T-helper 9 cell (primary cell): ENCODE measurements at places on chromosomes 13 and 19.
A peak's percentile ranks its signal among the peaks of the same experiment; 100 is the strongest.

DNA sequence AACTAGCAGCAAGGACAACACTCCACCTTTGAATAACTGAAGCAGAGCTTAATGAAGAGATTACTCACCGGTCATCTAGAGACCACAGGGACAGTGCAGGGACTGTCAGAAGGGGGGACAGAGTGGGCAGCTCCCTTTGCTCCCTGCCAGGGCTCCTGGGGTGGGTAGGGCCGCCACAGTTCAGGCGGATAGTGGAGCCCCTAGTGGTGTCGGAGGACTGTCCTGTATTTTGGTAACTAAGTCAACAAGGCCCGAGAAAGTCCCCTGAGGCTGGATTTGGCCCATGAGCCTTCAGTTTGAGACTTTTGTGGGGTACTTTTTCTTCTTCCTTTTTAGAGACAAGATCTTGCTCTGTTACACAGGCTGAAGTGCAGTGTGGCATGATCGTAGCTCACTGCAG, 44.6 kb downstream of the GJA3 start:
- DNase-seq = no peak

DNA sequence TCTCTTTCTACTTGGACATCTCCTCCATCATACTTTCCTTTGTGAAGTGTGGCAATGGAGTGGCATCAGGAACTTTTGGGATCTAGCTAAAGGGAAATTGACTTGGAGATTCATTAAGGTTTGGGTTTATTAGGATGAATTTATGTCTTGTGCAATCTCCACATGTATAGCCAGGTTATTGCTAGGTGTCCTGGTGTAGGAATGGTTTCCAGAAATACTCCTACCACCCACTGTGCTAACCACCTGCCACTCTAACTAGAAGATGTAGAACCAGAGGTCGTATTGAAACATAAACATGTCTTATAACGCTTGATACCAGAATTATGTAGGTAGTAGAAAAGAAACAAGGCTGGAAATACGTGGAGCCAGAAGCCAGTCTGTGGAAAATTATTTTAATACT, 38.1 kb upstream of the MED4 start:
- DNase-seq = no peak

DNA sequence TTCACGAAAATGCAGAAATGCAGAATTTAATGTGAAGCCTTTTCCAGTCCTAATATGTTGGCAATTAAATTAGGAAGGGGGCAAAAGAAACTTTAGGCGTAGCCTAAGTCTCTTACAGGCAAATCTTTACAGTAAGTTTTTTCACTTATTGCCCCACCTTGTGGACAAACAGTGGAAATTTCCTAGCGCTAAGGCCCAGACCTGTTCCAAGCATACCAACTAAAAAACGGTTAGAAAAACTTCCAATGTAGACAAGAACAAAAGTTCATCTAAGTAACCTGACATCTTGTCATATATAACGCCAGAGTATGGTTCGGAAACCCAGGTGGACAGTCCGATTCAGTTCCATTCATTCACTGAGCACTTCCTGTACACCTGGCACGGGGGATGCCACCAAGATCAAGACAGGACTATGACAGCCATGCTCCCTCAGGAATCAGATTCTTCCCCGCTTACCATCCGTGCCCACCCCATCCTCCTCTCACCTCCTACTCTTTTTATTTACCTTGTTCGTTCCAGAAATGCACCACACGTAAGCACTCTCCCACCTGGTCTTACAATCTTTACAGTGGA, 4.9 kb downstream of the ZAR1L start:
- DNase-seq = peak; percentile 6

DNA sequence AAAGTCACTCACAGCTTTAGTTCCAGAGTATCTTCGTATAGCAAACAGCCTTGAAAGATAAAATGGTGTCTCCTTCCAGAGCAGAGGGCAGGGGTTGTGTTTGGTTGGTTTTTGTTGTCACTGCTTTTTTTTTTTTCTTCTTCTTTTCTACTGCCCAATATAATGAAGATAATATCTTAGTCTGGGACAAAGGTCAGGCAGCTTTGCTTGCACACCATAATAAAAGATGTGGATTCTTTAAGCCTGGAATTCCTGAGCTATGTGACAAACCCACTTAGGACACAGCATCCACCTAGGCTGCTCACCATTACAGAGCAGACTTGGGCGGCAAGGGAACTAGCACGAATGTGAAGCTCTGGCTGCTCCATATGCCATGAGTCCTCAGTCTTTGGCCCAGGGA, 165.6 kb upstream of the MIR17HG start:
- no peak for DNase-seq

GRCh38 chr13:75936791-75937190, 300.7 kb downstream of the LMO7 start:
- DNase-seq = no peak

DNA sequence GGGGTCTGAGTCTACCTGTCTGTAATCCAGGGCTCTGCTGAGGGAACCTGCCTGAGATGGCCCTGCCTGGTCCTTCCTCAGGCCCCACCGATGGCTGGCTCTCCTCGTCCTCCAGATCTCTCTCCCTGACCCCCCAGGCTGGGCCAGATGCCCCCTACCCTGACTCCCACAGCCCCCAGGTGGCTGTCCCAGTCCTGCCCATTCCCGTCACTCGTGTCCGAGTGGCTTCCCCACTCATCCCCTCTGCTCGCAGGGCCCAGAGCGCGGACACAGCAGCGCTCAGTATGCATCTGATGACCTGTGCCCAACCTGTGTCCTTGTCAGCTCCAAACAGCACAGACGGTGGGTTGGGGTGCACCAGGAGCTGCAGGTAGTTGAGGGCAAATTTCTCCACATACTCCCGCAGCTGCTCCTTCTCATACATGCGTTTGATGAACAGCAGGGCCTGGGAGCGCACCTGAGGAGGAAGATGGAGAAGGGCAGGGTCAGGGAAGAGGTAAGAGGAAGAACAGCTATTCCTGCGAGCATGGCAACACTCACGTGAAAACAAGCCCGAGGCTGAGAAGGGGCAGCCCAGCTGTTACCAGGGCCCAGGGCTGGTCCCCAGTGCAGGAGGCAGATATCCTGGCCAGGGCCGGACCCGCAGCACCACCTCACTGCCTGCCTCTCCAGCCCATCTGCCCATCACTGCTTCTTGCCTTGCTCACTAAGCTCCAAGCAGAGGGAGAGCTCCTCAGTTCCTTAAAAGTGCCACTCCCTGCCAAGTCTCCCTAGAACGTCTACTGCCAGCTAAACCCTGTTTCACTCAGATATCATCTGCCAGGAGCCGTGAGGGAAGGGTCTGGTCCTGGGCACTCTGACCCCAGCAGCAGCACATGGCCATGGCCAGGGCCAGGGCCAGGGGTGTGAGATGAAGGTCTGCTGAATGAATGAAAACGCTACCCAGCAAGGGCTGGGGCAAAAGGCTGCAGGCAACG, 11.1 kb upstream of the RSPH6A start:
- no peak for DNase-seq

DNA sequence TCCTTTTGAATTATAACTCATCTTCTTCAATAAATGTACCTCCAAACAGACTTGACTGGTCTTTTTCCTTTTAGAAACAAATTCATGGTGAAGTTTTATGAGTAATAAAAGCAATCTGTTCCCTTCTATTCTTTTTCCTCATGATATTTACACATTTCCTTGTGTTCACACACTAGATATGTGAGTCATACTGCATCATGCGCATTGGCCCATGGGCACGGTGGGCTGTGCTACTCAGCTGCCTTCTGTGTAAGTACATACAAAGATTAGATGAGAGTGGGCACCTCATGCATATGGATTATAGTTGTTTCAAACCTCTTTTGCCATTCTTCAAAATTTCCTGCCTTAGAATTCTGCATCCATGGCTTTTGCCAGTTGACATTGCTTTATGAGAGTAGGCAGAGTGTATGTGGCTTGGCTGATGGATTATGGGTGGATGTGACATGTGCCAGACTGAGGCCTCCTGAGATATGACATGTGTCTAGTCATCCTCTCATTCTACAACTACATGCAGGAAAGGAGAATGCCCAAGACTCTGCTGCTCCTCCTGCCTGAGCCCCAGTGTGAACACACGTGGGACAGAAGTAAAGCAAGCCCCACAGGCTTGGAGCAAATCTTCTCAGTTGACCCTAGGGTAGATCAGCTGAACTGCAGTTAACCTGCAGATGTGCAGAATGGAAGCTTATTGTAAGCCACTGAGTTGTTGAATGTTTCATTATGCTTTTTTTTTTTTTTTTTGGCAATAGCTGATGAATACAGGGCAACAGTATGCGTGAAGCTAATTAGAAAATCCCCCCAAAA, 109.9 kb downstream of the RBM26 start:
- no peak for DNase-seq

DNA sequence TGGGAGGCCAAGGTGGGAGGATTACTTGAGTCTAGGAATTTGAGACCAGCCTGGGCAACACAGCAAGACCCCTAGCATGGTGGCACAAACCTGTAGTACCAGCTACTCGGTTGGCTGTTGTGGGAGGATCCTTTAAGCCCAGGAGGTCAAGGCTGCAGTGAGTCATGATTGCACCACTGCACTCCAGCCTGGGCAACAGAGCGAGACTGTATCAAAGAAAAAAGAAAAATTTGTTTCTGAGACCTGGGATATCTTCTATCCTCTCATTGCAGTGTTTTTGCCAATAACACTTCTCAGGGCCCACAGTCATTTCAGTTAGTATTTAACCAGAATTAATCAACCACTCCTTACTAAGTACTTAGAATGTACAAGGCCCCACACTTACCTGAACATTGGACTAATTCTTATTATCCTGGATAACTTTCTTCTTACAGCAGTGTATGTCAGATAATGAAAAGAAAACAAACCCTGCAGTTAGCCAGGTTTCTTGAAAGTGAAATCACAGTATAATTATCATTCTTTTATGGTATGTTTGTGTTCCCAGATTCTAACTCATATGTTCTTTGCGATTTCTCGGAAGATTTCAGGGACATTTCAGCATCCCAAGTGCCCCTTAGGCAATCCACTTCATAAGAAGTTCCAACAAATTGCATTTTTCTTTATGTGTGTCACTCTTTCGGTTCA, 75.6 kb upstream of the KLF5 start:
- no peak for DNase-seq

DNA sequence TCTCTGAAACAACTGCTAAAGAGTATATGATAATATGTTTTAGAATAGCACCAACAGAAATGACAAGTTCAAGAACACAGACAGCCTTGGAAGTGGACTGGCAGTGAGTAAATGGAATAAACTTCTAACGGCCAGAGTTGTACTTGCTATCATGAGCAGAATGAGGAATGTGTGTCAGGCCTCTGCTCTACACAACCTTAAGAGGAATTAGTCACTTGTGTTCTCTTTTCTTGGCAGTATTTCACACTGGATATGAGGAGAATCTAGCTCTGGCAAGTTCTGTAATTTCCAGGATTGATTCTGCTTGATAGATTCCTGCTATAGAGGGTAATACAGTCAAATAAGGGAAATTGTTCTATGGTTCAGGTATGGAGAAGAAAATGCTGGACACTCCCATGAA, 757.3 kb downstream of the EFNB2 start:
- DNase-seq = no peak

DNA sequence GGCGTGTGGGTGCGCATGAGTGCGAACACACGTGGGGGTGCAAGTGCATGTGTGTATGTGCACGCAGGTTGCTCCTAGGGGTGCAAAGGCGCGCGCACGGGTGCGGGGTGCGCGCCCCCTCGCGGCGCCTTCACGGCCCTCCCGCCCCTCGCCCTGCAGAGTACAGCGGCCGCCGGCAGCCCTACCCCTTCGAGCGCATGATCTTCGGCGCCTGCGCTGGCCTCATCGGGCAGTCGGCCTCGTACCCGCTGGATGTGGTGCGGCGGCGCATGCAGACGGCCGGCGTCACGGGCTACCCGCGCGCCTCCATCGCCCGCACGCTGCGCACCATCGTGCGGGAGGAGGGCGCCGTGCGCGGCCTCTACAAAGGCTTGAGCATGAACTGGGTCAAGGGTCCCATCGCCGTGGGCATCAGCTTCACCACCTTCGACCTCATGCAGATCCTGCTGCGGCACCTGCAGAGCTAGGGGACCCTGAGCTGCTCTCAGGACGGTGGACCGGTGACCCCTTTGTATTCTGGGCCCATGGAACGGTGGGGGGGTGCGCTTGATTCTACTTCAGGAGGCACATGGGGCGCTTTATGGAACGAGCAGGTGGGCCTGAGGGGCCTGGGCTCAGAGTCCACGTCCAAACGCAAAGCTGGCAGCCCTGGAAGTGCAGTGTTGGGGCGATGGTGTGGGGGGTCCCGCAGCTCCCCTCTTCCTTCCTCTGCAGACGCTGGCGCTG, 27.7 kb downstream of the TMEM161A start:
- no peak for DNase-seq

GRCh38 chr19:53883231-53883661, 1.2 kb downstream of the PRKCG start:
- no peak for DNase-seq

DNA sequence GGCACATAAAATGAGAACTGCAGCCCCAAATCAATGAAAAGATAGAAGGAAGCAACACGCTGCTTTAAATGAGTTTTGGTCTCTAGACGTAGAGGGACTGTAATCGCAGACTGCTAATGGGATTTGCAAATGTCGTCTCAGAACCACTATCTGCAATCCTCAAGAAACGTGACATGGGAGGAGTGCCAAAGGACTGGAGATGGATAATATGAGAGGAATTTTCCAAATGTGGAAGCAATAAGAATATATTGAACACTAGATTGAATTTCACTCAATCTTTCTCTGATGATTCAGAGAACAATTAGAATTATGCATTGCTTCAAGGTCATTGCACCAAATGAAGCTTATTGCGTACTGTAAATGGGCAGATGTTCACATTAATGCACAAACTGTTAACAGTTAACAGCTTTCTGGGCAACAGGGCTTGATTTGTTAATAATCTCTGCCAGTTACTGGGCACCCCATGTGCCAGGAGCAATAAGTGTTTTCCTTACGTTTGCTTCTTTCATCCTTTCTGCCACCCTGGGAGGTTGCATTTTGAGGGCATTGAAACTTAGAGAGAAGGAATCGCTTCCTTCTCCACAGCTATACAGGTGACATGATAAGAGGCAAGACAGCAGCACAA, 62.8 kb upstream of the WASF3 start:
- DNase-seq = no peak

- DNase-seq = no peak
Measured at GRCh38 chr13:28623782-28624706, 34.9 kb upstream of the POMP start.

DNA sequence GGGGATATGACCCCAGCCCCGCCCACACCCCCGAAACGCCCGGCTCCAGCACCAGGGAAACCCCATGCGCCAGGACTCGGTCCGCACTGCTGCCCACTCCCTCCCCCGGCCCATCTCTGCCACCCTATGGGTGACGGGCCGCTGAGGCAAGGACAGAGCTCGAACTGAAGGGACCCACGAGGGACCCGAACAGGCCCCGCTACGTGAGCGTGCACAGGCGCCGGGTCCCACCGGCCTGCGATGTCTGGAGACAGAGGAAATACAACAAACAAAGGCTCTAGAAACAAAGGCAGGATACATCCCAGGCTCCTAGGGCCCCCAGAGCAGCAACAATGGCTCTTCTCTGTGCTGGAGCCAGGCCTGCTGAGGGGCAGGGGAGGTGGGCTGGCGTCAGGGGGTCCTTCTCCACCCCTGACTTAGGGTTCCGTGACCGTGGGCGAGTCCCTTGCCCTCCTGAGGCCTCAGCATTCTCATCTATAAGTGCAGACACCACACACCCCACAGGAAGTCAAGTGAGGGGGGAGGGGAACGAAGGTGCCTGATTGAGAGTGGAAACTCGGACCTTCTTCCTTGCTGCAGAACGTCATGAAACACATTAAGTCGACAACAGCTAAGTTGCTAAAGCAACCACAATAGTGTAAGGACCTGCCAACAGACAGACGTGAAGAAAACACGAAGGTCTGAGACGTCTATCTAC, 3.1 kb downstream of the ABHD17A start:
- DNase-seq = peak; percentile 62

- DNase-seq = no peak
Measured at GRCh38 chr13:100876044-100876403, 201.4 kb upstream of the TMTC4 start.

GRCh38 chr19:10292789-10293636, 3.3 kb downstream of the ICAM5 start:
- no peak for DNase-seq
